ENCODE measurements at places on chromosomes 7 and 10.
A peak's percentile ranks its signal among the peaks of the same experiment; 100 is the strongest.

- no peak for DNase-seq
Measured at GRCh38 chr7:142612237-142612881, 136.9 kb upstream of the PRSS1 start.

DNA sequence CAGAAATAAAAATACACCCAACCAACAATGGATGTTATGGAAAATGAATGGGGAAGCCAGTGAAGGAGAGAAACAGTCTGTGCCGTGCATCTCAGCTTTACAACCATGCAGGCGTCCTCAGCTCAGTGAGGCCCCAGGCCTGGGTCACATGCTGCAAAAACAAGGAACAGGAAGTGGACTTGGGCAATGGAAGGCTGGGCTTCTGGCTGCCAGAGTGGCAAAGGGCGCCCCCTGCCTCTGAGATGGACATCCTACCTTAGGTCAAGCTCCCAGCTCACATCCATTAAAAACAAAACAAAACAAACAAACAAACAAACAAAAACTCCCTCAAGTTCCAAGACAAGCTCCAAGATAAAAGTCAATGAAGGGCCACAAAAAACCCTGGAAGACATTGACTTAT lies 54.7 kb upstream of the AFAP1L2 start:
- peak; percentile 90 for DNase-seq

- DNase-seq, result no peak
Measured at GRCh38 chr7:128071376-128071775, 40.1 kb upstream of the LRRC4 start.

- DNase-seq, result peak; percentile 87
Measured at GRCh38 chr10:7301006-7301778, 109.6 kb downstream of the SFMBT2 start.

- DNase-seq, result no peak
Measured at GRCh38 chr7:102050864-102051460, 233.5 kb downstream of the CUX1 start.

DNA sequence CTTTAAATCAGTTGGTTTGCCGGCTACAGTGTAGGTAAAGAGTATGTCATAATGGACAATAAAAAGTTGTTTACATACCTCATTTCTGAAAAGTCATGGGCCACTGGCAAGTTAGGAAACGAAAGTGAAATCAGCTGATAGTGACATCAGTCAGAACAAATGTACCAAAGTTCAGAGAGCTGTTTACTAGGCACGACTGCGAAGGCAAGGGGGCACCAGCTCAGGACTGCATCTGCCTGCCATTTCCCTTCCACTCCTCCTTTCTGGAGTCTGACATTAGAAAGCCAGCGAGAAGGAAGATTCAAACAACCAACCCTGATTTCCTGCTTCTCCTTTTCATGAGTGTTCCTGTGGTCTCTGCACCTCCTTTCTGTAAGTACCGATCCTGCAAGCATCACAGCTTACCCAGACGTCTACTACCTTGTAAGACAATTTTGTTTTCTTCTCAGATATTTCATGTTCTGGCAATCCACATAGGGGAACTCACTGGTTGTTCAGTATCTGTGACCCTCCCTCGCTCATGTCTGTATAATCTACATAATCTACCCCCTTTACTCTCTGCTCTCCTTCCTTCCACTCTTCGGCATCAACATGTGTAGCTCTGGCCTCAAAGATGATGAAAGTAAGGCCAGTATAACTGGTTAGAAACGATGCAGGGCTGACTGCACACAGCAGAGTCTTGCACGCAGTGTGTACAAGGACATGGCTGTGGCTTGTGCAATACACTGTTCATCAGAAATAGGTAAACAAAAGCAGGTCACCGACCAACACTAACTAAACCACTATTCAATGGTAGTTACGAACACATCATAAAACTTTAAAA lies at the start of gene TMEM140:
TMEM140 (plus strand) TSS at position 174 of the 823 bp plus-strand sequence. CDS start 16,370 bp downstream, outside the sequence.
- DNase-seq, result no peak

DNA sequence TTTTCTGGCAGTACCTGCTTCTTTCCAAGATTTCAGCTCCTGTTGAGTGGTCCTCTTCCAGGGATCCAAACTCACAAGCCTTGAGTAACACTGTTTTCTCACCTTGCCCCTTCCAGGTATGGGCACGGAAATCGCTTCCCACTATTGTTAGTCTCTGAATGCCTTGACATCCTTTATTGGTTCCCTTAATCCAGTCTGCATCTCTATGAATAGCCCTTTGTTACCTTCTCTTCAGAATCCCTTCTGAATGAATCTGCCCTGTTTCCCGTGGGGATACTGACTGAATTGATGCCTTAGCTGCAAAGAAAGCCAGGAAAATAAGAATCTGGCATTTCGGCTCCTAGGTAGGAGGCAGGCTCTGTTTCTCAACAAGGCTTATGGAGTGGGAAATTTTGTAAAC lies 467.7 kb downstream of the PLXNA4 start:
- no peak for DNase-seq

- peak; percentile 79 for DNase-seq
Measured at GRCh38 chr7:96308253-96308949, 13.5 kb downstream of the SLC25A13 start.

DNA sequence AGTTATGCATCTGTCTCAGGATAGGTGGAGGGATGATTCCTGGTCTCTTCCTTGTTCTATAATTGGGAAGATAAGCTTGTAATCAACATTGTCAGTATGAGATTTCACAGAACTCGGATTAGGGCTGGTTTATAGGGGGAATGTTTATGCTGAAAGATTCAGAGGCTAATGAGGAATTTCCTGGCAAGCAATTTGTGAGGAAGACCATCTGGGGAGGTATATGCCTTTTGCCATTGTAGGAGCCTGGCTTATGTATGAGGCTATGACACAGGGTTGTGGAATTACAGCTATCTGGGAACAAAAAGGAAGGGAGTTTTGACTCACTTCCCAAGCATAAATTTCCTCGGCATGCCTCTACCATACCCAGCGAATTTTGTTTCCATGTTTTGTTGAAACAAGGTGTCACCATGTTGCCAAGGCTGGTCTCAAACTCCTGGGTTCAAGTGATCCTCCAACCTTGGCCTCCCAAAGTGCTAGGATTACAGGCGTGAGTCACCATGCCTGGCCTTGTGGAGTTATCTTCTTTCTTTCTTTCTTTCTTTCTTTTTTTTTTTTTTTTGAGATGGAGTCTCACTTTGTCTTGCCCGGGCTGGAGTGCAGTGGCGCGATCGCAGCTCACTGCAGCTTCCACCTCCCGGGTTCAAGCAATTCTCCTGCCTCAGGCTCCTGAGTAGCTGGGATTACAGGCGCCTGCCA lies 1.6 kb upstream of the COPS6 start:
- DNase-seq, result no peak

DNA sequence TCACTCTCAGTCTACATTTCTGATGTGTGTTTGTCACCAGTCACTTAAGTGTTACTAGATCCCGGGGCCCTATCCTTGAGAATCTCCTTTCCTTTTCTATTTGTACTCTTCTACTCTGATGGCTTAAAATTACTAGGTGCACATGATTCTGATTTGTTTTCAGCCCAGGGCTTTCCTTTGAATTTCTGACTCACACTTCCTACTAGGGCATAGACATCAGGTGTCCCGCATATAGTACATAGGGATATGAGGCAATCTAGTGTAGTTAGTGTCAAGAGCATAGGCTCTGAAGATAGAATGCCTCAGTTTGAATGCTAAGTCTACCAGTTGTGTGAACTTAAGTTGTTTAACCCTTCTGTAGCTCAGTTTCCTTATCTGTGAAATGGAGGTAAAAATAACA lies 49.4 kb upstream of the LRRN3 start:
- no peak for DNase-seq

DNA sequence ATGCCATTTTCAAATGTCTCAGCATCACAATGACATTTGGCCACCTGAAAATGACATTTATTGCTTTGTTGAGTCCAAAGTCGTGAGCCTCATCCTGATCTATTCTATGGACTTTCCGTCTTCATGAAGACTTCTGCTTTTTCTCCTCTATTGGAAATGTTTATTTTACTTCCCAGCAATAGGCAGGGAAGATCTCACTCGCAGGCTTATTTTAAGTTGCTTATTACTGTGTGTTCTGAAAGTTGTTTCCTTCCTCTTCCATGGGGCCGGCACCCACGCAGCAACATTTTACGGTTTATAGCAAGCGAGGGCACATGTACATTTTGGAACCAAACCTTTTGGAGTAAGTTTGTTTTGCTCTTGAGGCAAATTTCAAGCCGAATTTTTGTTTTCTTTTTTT lies 221.0 kb upstream of the KLF6 start:
- no peak for DNase-seq

- no peak for DNase-seq
Measured at GRCh38 chr10:130500261-130501000, 364.2 kb downstream of the GLRX3 start.

DNA sequence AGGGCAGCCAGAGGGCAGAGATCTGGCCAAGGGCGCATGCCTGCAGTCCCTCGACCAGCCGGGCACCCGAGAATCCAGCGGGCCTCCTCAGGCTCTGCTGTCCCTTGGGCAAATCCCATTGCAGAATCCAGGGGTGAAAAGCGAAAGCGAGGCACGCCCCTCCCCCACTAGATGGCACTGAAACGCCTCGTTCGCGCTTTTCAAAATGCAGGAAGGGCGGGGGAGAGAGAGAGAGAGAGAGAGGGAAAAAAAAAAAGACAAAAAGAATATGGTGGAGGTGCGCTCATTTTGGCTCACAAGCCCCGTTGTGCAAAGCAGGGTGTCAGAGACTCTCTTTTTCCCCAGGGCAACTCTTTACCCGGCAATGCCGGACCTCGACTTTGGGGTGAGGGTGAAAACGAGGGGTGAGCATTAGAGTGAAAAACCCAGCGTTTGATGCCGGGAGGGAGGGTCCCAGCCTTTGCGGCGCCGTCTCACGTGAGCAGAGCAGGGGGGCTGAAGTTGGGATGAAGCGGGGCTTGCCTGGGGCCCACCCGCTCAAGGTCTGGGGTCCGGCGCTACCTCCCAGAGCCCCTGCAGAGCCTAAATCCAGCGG lies 2.5 kb upstream of the TMEM178B start:
- DNase-seq, result peak; percentile 87

DNA sequence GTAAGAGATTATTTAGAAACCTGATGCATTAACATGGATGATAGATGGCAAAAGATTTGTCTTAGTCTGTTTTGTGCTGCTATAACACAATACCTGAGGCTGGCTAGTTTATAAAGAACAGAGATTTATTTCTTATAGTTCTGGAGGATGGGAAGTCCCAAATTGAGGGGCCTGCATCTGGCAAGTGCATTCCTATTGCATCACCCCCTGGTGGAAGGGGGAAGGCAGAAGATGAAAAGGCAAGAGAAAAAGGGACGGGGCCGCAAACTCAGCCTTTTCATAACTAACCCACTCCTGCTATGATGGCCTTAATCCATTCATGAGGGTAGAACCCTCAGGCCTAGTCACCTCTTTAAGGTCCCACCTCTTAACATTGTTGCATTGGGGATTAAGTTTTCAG lies 153.4 kb upstream of the LRGUK start:
- DNase-seq, result no peak

- no peak for DNase-seq
Measured at GRCh38 chr10:132789659-132790148, 3.8 kb upstream of the NKX6-2 start.

DNA sequence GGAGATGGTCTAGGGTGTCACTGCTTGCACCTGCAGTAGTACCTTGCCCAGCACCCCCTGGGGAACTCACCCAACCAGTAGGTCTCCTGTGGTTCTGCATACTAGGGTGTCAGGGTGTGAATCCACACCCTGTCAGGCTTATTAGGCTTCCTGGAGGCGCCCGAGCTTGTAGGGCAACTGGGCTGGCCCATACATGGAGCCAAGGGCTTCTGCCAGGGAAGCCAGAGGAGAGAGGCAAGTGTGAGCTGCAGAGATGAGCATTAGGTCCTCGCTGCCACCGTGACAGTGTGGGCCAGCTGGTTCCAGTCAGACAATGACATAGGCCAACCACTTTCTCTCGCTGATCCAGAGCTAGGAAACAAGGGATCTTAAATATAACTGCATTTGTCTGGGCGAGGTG lies 11.2 kb downstream of the MXI1 start:
- DNase-seq, result no peak

DNA sequence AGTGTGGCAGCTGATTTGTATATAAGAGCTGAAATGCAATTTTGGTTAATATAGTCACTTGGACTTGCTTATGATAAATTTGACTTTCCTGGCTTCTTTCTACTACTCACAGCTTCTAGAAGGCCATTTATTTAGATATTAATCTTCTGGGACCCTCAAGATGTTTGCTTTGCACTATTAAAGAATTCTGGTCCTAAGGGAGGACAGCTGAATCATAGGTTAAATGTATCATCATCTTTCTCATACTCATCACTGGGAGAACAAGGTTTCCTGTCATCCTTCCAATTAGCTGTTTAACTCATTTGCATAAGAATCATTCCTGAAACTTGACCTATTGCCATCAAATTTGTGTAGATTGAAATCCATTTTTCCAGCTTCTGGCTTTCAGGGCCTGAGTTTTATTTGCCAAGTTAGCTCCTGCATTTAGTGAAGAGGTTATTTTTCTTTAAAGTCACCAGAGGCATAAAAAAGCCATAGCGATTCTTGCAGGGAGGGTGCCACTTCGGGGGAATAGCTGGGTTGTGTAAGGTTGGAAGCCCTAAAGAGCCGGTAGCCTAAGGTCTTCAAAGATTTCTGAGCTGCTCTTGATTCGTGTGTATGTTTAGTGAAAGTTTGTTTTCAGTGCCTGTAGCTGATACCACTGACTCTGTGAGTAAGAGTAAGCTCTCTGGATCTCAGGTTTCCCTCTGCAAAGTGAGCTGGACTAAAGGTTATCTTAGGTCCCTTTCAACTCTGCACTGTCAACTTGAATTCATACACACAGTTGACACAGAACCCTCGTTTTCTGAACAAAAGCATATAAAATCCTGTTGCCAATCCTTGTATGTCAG lies 4.3 kb downstream of the MAP3K8 start:
- DNase-seq, result no peak

DNA sequence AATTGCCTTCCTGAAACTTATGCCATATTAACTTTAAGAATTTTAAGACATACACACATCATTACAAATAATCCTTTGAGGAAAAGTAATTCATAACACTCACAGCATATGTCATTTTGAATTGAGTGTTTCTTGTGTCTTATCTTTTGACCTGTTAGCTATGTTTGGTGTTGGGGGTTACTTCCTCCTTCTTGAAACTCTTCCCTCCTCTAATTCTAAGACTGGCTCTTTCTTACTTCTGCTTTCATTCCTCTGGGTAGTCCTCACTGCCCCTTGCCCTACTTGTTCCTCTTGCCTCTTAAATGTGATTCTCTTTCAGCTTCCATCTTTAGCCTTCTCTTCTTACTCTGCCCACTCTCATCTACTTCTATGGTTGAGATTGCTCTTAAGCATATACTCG lies 28.3 kb upstream of the PIP4K2A start:
- DNase-seq, result no peak

DNA sequence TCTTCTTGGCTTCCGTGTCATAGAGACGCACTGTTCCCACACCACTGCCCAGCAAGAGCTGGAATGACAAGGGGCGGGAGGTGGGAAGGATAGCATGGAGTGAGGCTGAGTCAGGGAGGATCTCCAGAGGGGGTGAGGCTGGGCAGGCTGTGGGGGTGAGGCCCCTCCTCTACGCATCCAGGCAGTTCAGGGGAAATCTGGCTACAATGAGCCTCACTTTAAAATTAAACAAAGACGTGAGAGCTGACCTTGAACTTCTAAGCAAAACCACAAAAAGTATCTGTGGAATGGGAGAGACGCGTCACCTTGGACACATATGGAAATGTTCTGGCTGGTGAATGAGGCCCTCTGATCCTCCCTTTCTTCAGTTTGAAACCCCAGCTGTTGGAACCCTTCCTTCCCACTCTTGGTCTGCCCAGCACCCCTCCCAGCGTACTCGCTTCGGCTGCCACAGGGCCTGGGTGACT lies 17.7 kb downstream of the WDR91 start:
- no peak for DNase-seq

GRCh38 chr7:71429083-71429482 lies 297.1 kb downstream of the GALNT17 start:
- no peak for DNase-seq

GRCh38 chr7:122161628-122162027 lies 17.6 kb upstream of the AASS start:
- DNase-seq, result no peak

- DNase-seq, result no peak
Measured at GRCh38 chr7:16354573-16354972, 66.8 kb downstream of the CRPPA start.

Data from endodermal cell (in vitro differentiated cells).